ENCODE measurements at places on chromosomes 11 and 22.

GRCh38 chr11:57116654-57117053, 65.1 kb upstream of the LRRC55 start:
- DNase-seq = no peak

GRCh38 chr22:49046546-49047361, 780.9 kb downstream of the BRD1 start:
- peak; percentile 51 for DNase-seq

DNA sequence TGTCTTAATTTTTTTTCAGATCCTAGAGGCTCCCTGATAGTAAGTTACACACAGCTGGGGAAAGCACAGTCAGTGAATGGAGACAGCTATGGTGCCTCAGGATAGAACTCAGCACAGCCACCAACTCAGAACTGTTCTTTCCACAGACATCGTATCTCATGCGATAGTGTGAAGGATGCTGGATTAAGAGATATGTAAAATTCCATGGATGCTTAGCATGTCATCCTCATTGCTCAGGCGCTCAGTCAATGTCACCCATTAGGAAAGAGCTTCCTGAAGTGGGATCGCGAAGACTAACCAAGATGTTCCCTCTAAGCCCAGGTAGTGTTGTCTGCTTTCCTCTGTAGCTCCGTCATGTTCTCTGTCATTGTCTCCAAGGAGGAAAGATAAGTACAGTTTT, 1000.4 kb downstream of the OPCML start:
- DNase-seq = no peak

- DNase-seq = no peak
Observed at GRCh38 chr11:35262056-35262455, 123.1 kb downstream of the CD44 start.

- no peak for DNase-seq
Observed at GRCh38 chr11:76044750-76045320, 161.5 kb downstream of the WNT11 start.

- peak; percentile 69 for DNase-seq
Observed at GRCh38 chr11:31958076-31958735, 132.7 kb upstream of the RCN1 start.

DNA sequence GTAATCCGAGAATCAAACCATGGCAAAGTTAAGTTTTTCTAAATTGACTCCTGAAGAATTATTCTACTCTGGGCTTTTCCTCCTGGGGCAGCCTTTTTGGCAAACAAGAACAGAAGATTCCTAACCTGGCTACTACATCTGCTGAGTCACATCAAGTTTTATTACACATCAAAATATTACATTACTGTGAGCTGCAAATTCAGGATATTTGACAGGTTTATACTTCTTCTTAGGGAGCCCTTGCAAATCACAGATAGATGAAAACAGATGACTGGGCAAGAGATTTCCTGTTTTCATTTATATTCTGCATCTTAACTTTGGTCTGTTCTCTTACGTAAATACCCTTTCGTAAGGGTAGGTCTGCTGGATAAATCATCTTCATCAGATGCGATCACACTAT, 23.6 kb downstream of the XRRA1 start:
- no peak for DNase-seq

DNA sequence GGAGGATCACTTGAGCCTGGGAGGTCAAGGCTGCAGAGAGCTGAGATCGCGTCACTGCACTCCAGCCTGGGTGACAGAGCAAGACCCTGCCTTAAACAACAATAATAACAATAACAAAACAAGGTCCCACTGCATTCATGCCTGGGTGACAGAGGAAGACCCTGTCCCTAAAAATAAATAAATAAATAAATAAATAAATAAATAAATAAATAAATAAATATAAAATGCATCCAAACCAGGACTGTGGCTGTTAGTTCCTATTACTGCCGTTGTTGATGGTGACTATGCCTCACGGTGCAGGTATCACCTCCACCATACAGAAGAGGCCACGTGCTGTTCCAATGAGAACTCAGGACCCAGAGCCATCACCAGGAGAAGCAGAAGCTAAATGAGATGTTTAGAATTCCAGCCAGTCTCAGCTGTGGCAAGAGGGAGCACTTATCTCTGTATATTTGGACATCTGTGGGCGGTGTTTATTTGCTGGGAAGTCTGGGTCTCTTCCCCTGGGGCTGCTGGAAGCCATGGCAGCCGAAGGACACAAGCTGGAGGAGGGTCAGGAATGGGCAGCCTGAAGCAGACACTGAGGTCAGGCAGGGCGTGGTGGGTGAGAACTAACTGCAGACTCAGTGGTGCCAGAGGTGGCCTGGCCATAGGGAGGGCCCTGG, 21.6 kb downstream of the C11orf86 start:
- no peak for DNase-seq

GRCh38 chr11:93646399-93646798, 15.1 kb upstream of the CEP295 start:
- DNase-seq = no peak

GRCh38 chr11:46537537-46538295, 56.1 kb downstream of the AMBRA1 start:
- DNase-seq = peak; percentile 87

DNA sequence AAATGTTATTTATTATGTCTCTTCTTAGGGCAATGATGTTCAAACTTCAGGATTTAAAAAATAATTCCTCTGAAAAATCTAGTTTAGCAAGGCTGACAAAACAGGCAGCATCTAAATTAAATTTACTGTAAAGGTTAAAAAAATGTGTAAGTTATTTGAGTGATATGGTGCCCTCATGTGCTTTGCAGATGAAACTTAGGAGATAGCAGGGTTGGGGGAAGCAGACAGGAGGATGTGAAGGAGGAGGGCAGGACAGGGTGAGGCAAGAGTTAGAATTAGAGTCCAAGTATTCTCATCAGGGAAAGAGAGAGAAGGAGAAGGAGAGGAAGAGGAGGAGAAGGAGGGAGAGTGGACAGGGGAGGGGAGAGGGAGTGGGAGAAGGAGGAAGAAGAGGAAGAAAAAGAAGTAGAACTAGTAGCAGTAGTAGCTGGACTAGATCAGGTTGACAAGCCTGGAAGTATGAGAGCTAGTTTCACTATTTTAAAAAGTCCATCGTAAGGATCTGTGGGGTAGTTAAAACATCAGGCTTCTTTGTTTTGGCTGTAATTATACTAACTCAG, 141.2 kb upstream of the SESN3 start:
- DNase-seq = no peak

- DNase-seq = no peak
Observed at GRCh38 chr11:11262171-11262920, 90.7 kb downstream of the CSNK2A3 start.

GRCh38 chr11:123233280-123233974, 38.4 kb upstream of the CLMP start:
- no peak for DNase-seq

DNA sequence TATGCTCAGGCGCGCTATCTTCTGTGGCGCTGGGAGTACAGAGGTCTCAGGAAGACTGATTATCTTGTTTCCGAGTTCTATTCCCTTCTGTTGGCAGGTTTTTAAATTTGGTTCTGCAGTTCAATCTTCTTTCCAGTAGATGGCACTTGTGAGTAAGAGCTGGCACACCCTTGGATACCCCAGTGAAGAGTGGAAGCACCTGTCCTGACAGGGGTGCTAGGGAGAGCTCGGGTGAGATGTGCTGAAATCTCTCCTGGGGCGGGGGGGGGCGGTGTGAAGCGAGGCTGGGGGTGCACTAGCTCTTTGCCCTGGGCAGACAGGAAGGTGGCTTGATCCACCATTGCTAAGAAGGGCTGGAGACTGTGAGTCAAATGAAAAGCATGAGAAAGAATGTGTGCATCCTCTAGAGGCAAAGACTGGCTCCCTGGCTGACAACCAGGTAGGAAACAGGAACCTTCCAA, 679.9 kb upstream of the CCDC179 start:
- DNase-seq = peak; percentile 78

- no peak for DNase-seq
Observed at GRCh38 chr11:96316869-96317268, 26.1 kb downstream of the MAML2 start.

GRCh38 chr11:107969219-107969618, 39.5 kb upstream of the CUL5 start:
- DNase-seq = no peak

DNA sequence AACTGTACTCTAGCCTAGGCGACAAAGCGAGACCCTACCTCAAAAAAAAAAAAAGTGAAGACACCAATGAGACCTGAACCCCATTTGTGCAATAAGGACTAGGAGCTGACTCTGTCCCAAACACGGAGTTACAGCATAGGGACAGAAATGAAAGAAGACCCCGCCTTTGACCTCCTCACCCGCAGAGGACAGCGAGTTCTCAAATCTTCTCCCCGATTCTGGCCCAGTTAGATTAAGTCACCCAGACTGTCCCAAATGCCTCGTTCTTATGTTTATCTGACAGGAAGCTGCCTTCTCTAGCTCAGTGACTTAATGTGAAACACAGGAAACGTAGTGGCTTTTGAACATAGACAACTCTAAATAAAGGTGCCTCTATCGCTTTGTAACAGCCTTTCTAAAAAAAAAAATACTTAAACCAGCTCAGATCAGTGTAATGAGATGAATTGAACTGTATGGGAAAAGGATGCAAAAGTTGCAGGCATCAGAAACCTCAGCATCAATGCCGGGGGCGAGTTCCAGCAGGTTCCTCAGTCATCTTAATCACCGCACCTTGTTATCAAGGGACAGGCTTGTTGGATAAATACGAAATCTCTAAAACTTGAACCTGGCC, 10.6 kb downstream of the MYH9 start:
- no peak for DNase-seq

- no peak for DNase-seq
Observed at GRCh38 chr11:80635178-80635577, 1194.3 kb upstream of the TENM4 start.
